Adrenal gland (tissue), 19 donors: ENCODE measurements at places on chromosomes 12 and 14. TPM values are rescaled to one million over a fixed set of nuclear protein-coding genes. Genes with fewer than 3 reads are reported as not detected.

The CMAS gene
- 49.0 TPM for polyA plus RNA-seq

The MYF6 gene
- not detected for polyA plus RNA-seq

The BTG1 gene
- 34.8 TPM for polyA plus RNA-seq

The ARMH4 gene
- polyA plus RNA-seq, result 8.1 TPM

The SLC5A8 gene
- 0.64 TPM for polyA plus RNA-seq

The SDR39U1 gene
- 218 TPM for polyA plus RNA-seq

The SALL2 gene
- 3.2 TPM for polyA plus RNA-seq

The POTEG gene
- not detected for polyA plus RNA-seq

The LRTM2 gene
- not detected for polyA plus RNA-seq

The ZC2HC1C gene
- 6.8 TPM for polyA plus RNA-seq

The CALM1 gene
- polyA plus RNA-seq, result 372 TPM

The KLRC1 gene
- 0.20 TPM for polyA plus RNA-seq

The NPFF gene
- not detected for polyA plus RNA-seq

The RNASE3 gene
- polyA plus RNA-seq, result 0.31 TPM

The KRT77 gene
- polyA plus RNA-seq, result not detected

The CLEC9A gene
- polyA plus RNA-seq, result 0.10 TPM

The SARNP gene
- polyA plus RNA-seq, result 117 TPM

The AQP2 gene
- 81.0 TPM for polyA plus RNA-seq

The AMHR2 gene
- 41.2 TPM for polyA plus RNA-seq

The PRPH gene
- 5.9 TPM for polyA plus RNA-seq

The TRHDE gene
- polyA plus RNA-seq, result 0.20 TPM
